ENCODE measurements at places on chromosomes 11 and 22.

- DNase-seq = no peak
These were observed 266.3 kb downstream of the DDX10 start for GRCh38 chr11:108931168-108931567.

- no peak for DNase-seq
These were observed 16.4 kb upstream of the SCGB1A1 start for GRCh38 chr11:62402226-62402959.

DNA sequence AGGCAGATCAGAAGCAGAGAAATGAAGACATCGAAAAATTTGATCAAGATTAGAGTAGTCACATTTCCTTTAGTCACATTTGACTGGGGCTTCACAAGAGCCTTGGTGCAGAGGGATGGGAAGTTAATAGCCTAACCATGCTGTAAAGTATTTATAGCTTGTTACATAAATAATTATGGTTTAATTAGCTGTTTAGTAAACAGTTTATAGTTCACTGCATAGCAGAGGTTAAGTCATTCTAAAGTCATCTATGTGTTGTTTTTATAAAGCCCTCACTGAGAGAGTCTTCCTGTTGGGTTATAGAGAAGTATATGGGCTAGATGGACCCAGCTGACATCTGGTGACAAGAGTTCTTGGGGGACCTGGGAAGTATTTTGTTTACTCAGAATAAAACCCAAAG is 47.1 kb downstream of the INSC start:
- no peak for DNase-seq

DNA sequence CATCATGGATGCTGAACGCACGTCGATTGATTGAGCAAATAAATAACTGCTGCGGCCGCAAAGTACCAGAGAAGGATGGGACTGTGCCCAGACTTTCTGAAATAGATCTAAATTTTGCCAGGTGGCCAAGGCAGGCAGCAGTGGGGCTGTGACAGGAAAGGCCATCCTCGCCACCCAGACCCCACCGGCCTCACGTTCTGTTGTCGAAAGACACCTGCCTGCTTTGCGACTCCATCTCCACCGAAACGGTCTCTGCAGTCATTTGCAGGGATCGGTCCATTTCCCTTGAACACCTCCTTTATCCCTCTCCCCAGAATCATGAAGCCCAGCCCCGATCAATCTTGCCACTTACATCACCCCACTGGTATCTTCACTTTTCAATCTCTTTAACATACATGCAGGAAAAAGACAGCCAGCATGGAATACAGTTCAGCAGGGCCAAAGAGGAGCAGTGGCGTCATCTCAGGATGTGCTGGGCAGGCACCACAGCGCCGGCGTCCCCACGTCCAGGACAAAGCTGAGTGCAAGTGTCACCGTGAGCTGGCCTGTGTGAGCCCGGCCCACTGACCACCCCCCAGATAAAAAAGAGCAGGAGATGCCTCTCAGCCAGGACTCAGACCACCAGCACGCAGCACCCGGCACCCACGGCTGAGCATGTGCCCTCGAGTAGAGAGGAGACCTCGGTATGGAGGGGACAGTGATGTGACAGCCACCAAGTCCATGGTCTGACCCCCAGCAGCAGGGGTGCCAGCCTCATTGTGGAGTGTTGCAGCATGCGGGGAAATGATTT is 610.3 kb downstream of the TBC1D22A start:
- no peak for DNase-seq

DNA sequence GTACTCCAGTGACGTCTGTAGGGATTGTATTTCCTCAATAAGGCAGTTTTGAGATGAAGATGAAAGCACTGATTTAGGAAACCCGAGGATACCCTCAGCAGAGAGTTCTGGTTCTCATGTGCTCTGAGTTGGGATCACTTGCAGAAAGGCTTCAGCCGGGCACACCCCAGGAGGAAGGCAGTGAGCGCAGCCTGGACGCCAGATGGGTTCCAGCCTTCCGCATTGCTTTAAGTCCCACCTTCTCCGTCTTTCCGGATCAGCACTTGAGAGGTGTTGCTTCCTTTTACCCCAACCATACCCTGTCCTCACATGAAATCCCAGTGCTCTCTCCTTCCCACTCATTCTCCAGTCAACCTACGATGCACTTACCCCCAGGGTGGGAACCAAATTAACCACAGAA is 239.5 kb upstream of the CADM1 start:
- DNase-seq = no peak

DNA sequence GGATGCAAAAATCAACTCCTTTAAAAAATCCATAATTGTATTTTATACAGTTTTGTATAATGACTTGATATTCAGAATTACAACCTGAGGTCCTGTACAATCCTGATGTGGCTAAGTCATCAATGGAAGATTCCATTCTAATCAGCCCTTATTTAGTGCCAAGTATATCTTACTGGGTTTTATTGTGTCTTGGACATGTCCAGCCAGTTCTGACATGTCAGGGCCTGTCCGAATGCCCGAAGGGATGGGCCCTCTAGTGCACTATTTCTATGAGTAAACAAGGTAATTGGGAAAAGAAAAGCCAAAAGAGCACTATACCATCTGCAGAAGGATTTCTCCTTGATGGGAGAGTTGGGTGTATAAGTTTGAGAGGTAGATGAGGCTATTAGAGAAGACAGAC is 412.9 kb downstream of the METTL15 start:
- DNase-seq = no peak

GRCh38 chr11:86218125-86219084 is 26.1 kb upstream of the EED start:
- peak; percentile 72 for DNase-seq

DNA sequence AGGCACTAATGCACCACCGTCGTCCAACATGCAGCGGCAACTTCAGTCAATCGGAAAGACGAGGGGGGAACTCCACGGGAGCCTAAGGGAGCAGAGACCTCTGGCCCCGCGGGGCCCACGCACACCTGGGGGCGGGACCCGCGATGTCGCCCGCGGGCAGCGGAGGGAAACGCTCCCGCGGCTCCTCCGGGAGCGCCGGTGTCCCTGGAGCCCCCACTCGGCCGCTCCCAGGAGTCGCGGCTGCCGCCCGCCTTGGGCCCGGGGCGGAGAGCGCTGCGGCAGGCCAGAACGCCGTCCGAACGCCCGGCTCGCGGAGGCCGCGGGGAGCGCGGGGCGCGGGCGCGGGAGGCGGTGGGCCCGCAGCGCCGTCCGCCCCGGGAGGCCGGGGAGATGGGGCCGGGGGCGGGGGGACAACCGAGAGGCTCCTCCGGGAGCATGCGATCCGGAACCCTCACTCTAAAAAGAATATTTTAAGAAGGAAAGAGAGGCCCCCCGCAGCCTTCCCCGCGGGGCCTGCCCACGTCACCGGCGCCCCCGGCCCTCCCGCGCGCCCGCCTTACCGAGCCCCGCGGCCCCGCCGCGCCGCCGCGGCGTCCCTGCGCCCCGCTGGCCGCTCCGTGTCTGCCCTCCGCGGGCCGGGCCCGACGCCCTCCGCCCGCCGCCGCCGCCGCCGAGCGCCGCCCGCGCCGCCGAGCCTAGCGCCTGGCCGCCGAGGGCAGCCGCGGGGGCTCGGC is 86.6 kb upstream of the ARHGAP32 start:
- peak; percentile 50 for DNase-seq

- peak; percentile 76 for DNase-seq
These were observed 31.2 kb upstream of the TRIM29 start for GRCh38 chr11:120168960-120169681.

DNA sequence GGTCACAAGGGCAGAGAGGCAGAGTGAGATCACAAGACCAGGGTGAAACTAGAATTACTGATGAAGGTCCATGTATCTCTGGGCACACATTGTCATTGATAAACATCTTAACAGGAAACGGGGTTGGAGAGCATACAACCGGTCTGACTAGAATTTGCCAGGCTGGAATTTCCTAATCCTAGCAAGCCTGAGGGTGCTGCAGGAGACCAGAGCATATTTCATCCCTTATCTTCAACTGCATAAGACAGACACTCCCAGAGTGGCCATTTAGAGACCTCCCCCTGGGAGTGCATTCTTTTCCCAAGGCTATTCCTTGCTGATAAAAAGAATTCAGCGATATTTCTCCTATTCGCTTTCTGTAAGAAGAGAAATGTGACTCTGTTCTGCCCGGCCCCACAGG is 84.6 kb upstream of the IZUMO1R start:
- peak; percentile 65 for DNase-seq

DNA sequence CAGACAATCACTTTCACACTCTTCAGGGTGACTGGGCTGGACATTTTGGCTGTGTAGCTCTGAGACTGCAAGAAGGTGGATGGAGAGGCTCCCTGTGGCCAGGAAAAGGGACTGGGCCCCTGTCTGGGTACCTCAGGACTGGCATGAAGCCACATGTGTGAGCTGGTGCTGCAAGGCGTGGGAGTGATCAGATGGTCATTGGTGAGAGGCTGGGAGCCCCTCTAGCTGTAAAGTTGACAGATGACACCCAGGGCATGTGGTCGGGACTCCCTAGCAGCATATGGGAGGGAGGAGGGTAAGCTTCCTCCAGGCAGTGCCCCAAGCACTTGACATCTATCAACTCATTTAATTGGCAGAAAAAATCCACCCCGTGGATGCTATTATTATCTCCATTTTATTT is 18.9 kb upstream of the CABP2 start:
- no peak for DNase-seq

DNA sequence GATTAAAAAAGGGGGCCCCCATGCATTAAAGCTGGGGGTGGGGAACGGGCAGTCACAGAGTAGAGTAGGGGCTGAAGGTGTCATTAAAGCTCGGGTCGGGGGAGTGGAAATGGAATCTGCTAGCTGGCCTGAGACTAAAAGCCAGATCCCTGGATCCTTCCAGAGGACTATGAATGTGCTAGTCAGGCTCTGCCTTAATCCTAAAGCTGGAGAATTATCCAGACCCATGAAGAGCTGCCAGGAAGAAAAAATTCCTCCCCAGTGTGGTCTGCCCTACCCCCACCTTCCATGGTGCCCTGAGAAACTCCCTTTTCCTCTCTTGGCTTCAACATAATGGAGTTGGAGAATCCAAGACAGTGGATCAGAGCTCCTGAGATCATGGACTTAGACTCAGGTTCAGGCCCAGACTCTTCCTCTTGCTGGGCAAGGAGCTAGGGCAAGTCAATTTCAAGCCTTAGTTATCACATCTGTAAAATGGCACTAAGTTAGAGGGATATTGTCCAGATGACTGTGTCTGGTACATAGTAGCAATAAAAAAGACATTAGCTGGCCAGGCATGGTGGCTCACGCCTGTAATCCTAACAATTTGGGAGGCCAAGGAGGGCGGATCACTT is 24.0 kb upstream of the SMTN start:
- DNase-seq = no peak

GRCh38 chr22:25219211-25219689 is at the start of gene CRYBB2:
Gene CRYBB2, plus strand, starts transcription at chr22:25219639. Its CDS starts 1,791 bp downstream, at chr22:25221430.
- DNase-seq = no peak

GRCh38 chr22:50518606-50519005 is 6.8 kb downstream of the SCO2 start:
- DNase-seq = no peak

DNA sequence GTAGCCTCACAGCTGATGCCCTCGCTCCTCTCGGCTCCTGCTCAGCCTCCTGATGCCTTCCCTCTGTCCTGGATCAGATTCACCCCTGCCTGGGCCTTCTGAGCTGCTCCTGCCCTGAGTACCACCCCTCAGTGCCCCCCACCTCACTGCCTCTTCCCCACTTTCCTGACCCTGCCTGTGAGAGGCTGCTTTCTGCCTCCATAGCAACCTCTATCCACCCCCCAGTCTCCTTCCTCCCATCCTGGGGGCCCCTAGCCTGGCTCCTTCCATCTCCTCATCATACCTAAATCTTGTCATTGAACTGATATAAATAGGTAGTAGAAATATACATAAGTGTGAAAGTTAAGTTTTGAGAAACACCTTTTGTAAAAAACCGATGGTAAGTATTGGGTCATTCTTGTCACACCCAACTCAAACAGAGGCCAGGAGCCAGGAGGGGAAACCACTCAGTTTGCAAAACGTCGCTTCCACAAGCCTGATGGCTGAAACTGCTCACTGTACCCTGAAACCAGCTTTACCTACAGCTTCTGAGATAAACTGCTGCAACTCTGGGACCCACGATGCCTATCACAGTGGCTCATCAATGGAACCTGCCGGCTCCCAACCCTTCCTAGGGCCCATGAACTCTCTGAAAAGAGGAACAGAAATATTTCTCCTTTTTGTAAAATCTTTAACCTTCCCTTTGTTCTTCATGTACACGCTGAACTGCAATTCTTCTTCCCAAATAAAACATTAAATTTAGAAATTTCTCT is 4.8 kb upstream of the APOBEC3H start:
- no peak for DNase-seq

- DNase-seq = no peak
These were observed 1.2 kb downstream of the GUCD1 start for GRCh38 chr22:24553597-24554312.

GRCh38 chr11:92342034-92342720 is 117.6 kb downstream of the FAT3 start:
- DNase-seq = no peak

GRCh38 chr22:30422481-30423300 is 2.9 kb upstream of the MTFP1 start:
- peak; percentile 54 for DNase-seq

GRCh38 chr11:39541945-39542351 is 1917.5 kb downstream of the LRRC4C start:
- no peak for DNase-seq

- no peak for DNase-seq
These were observed 276.9 kb downstream of the KIRREL3 start for GRCh38 chr11:126723665-126724045.

GRCh38 chr11:47551086-47551485 is 1.8 kb downstream of the CELF1 start:
- DNase-seq = peak; percentile 27

DNA sequence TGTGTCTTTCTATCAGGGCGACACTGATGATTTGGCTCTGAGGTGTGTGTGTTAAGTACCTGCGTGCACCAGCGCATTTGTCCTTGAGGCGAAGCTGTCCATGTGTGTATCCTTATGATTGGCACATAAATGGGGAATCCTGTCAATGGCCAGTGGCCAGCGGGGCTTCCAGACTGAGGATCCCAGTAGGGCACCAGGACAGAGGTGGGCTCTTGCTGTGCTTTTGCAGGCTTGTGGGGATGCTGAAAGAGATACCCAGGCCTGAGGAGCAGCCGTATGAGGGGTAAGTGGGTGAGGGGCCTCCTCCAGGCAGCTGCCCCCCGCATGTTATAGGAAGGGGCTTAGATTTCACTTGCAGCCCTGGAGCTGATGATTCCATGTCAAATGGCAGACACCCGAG is 156.8 kb downstream of the ST3GAL4 start:
- DNase-seq = no peak

GRCh38 chr11:78284260-78284659 is 95.5 kb downstream of the USP35 start:
- DNase-seq = no peak
